ENCODE measurements at places on chromosomes 1 and 21.

- DNase-seq, result no peak
Measured at GRCh38 chr1:206578068-206578977, 33.9 kb downstream of the EIF2D start.

GRCh38 chr1:243818978-243819377, 31.1 kb downstream of the AKT3 start:
- DNase-seq, result no peak

DNA sequence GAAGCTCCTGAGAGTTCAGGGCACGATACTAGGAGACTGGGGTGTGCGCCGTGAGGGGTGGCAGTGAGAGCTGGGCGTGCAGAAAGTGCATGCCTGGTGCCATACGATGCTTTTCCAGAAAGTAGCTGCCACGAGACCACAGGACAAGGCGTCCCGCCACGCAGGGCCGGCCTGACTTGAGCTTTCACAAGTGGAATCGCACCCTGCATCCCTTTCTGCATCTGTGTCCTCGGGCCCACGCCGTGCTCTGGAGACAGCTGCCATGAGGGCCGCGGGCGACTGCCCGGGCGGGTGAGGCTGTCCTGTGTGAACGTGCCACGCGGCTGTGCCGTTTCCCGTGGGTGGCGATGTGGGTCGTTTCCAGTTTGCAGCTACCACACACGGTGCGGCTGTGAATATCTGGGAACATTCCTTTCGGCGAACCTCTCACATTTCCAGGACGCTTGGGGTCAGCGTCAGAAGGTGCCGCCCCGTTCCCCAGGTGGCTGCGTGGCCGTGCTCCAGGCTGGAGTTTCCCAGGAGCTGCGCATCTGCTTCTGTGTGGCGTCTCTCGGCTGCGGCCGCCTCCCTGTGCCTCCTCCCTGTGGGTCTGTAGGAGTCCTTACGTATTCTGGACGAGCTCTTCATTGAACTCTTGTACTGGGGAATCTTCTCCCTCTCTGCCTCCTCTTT, 1.0 kb upstream of the PERM1 start:
- DNase-seq, result no peak

DNA sequence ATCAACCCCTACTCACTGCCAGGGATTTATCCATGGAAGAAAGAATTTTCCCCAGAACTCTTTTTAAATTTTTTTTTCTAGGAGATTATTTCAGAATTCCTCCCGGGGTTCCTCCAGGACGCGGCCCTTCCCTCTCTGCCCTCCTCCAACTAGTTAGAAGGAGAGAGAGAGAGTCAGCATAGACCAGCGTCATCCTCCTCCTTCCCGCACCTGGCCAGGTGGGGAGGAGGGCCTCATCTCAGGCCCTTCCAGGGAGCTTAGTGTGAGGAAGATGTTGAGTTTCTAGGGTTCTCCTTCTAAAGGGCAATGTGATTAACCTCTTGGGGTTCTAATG, 63.6 kb downstream of the CDK18 start:
- no peak for DNase-seq

- no peak for DNase-seq
Measured at GRCh38 chr1:91036894-91037829, 15.3 kb upstream of the ZNF644 start.

- no peak for DNase-seq
Measured at GRCh38 chr1:233238884-233239431, 56.6 kb downstream of the PCNX2 start.

- no peak for DNase-seq
Measured at GRCh38 chr1:18365099-18365705, 115.5 kb upstream of the KLHDC7A start.

DNA sequence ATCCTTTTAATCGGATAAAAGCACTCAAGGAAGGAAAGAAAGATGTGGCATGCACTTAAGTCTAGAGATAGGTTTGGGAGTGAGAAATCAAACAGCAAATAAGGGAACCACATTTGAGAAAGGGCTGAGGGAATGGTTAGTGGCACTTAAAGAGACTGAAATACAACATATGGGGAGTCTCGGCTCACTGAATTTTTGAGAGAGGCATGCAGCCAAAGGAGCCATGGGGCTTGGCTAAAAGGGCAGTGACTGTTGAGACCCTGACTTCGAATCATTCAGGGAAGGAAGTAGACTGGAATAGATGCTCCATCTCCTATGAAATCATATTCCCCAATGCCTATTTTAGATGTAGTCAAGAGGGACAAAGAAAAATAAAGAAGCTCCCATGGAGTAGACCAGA, 58.3 kb upstream of the HAO2 start:
- no peak for DNase-seq

DNA sequence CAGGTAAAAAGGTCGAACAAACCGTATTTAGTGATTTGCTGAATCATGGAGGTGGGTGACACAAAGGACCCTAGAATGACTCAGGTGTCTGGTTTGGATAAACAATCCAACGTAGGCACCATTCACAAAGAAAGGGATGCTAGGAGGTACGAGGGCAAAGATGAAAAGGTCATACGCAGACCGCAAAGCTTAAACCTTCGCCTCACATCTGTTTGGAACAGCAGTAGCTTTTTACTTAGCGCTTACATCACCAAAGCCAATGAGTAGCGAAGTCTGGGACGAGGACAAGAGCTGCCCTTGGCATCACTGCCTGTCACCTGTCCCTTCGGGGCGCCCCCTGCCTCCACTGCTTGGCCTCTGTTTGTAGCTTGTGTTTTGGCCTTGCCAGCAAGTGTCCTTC, 350.2 kb downstream of the SMYD3 start:
- no peak for DNase-seq

DNA sequence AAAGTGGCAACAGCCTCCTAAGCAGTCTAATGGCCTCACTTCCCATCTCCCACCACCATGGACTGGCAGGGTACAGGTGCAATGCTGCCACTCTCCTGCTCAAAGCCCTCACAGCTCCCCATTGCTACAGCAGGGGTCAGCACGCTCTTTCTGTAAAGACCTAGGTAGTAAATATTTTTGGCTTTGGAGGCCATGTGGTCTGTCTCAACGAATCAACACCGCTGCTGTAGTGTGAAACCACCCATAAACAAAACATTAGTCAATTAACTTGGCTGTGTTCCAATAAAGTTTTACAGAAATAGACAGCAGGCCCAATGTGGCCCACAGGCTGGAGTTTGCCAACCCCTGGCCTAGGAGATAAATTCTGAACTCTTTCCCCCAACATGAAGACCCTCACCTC, 44.6 kb upstream of the TMEM125 start:
- no peak for DNase-seq

GRCh38 chr1:84569216-84569615, 5.0 kb downstream of the CTBS start:
- no peak for DNase-seq

- DNase-seq, result no peak
Measured at GRCh38 chr1:239884796-239885195, 206.9 kb upstream of the FMN2 start.

DNA sequence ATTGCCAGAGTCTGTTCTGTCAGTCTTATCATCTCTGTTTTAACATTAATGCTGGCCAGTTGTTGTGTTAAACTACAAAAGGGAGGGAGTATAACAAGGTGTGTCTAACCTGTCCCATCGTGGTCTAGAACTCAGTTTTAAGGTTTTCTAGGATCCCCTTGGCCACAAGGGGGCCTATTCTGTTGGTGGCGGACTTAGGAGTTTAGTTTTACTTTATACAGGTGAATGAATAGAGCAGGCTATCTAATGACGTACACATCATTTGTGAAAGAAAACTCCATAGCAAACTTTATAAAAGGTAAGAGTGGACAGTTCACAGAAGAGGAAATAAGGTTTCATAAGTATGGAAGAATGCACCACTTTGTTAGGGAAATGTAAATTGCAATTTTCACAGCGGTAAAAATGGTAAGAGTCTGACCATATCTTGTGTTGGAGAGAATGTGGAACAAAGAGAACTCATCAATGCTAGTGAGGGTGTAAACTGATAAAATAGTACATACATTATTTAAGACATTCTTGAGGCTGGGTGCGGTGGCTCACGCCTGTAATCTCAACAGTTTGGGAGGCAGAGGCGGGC, 2.5 kb upstream of the ATF6 start:
- DNase-seq, result no peak

DNA sequence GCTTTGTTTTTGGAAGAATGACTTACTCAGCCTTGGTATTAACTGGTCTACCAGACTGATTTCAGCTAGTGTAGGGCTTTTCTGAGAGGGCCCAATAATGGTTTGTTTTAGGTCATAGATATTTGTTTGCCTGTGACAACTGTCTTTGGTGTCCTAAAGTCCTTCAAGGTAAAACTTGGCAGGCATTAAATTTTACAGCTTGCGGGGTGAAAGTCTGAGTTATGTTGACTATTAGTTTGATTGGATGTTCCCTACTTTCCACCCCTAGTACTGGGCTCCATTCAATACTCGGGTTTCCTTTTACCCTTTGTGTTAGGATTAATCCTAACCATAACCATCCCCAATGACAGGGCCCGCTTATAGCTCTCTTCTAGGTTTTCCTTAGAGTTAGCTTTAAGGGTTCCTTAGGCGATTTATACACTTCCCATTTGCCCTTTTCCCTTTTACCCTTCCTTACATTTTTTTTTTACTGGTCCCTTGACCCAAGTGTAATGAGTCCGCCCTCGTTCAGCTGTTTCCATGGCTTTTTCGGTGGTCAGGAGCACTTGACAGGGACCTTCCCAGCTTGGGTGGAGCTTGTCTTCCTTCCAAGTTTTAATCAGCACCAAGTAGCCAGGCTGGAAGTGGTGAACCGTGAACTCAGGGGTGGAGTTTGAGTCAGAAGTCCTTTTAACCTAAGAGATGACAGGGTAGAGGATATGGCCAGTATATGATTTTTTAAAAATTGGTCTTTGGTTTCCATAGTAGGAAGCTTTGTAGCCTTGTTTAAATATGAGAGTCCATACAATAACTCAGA, 28.5 kb upstream of the LCE5A start:
- no peak for DNase-seq

GRCh38 chr21:34592120-34592955, 22.6 kb downstream of the RCAN1 start:
- DNase-seq, result no peak

- DNase-seq, result no peak
Measured at GRCh38 chr21:15713412-15713811, 16.4 kb upstream of the USP25 start.

GRCh38 chr1:81617308-81617967, 183.3 kb upstream of the ADGRL2 start:
- no peak for DNase-seq

DNA sequence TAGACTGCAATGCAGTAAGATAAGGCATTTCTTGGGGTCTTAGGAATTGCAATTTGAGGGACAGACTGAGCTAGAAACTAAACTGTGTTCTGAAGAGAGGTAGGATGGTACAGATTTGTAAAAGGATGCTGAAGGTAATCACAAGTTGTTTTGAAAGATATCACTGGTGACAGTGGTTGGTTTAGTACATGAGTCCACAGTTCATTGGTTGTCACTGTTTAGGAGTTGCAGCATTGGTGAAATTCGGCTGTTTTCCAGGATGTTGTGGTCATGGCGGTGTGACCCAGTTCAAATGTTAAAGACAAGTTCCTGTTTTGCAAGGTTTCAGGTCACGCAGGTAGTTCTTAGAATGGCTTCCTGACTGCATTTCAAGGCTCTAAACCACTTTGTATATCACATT, 292.8 kb upstream of the B3GALT2 start:
- DNase-seq, result no peak

DNA sequence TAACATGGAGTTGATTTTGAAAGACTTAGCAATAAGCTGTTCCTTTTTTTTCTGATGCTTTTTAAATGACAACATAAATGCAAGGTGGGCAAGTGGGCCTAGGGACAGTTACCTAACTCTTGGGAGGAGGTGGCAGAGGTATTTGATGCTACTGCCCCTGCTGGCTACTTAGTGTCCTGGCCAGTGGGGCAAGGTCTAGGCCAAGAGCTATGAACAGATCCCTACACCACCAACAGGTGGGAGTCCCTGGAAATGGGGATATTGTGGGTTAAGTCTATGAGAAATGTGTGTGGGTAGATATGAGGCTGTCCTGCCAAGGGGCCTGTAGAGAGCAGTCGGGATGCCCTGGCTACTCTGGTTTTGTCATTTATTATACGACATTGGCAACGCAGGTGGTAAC, 31.3 kb upstream of the B3GALT5 start:
- no peak for DNase-seq

DNA sequence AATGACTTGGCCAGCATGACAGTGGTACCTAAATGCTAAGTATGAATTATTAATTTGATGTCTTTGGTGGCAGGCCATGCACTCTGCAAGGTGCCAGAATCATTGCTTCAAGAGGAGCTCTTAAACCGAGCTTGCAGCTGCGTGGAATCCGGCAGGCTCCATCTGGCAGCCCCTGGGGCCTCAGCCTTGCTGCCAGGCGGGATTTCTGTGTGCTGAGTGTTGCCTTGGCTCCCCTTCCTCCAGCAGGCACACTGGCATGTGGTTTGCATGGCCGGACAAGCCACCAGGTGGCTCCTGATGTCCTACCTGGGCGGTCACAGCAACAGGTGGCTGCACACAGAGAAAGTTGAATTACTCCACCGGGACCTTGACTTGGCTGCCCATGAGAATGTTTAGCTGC, 155.4 kb downstream of the URB2 start:
- DNase-seq, result no peak

DNA sequence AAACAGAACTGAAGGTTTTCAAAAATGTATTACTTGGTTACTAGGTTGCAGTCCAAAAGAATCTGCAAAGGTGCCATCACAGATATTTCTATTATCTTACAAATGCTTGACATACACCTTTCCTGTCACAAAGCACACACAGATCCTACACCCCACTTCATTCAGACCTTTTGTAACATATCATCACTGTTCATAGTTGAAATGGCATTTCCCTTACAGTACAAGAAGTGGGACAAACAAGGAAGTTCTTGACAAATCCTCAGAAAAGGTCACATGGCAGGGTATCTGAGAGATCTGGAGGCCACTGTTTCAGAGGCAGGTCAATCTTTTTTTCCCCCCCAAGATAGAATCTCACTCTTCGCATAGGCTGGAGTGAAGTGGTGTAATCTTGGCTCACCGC, 21.3 kb downstream of the TOR1AIP2 start:
- DNase-seq, result no peak

DNA sequence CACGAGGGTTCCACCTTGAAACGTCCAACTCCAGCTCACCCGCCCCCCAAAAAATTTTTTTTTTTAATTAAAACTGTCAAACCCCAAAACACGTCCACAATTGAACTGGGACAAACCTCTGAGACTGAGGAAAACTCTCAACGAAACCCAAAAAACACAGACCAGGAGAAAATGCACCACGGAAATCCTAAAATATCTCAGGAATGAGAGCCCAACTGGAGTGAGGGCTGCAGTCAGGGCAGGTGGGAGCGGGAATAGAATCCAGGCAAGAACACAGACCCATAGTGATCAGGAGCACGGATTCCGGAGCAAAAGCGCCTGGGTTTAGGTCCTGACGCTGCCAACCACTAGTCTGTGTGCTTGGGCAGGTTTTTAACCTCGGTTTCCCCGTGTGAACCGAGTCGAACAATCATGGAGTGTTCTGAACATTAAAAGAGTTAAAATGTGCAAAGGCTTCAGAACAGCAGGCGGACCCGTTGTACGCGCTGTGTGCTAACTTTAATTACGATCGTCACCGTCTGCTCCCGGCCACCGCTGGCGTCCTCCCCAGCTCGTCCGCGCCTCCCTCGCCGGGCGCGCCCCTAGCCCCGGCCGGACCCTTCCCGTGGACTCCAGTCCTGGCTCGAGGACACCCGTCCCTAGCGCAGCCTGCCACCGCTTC, 624 bp downstream of the ARHGAP29 start:
- peak; percentile 42 for DNase-seq

Data from NCI-H2227 treated with DMSO at 0.1 percent for 48 hours (cell line).